ENCODE measurements at places on chromosomes 12 and 14. TPM values are rescaled to one million over a fixed set of nuclear protein-coding genes. Genes with fewer than 3 reads are reported as not detected.

Gene RAD52
- total RNA-seq: 11.2 TPM

Gene TGM1
- not detected for total RNA-seq

Gene RNASE1
- 181 TPM for total RNA-seq

Gene SOAT2
- total RNA-seq: not detected

Gene DAD1
- total RNA-seq: 104 TPM

Gene IL22
- total RNA-seq: not detected

GRCh38 chr14:63855281-63855680 lies 2.5 kb downstream of the SYNE2 start:
- no peak for DNase-seq

DNA sequence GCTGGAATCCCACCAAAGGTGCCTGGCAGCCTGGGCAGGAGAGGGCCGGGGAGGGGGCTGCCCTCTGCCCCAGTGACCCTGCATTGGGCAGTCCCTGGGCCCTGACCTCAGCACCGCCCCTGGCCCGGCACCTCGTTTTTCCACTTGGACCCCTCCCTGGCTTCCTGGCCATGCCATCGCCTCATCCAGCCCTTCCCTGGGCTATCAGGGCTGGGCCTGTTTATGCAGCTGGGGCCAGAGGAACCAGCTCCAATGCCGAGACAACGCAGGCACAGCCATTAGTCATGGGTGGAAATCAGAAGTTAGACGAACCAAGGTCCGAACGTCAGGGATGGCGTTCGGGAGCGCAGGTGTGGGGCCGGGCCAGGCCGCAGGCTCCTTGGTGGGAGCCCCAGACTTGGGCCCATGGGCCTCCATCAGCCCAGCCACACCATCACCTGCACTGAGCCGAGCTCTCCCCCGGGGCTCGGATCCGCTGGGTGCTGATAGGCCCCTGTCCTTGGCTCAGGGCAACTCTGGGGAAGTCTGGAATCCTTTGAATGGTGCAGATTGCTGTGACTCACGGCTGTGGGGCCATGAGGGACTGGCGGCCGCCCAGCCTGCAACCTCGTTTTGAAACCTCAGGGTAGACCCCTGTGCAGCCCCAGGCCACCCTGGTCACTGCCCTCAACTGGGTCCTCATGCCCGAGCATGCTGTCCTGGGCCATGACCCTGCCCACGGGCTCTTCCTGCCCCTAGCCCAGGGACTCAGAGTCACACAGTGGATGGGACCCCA lies 169.4 kb downstream of the KIF26A start:
- DNase-seq: no peak

- no peak for DNase-seq
Measured at GRCh38 chr14:65834812-65835211, 422.3 kb downstream of the FUT8 start.

DNA sequence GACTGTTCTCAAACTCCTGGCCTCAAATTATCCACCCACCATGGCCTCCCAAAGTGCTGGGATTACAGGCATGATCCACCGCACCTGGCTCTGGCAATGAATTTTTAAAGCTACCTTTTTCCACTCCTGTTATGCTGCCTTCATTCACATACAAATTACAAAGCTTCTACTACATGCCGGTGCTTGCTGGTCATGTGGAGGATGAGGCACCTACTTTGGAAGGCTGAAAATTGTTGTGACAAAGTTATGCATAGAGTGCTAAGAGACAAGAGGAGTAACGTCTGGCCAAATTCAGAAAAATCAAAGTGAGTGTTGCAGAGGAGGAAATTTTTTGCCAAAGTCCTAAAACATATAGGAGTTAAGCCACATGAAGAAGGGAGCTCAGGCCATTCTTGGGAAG lies 191.7 kb upstream of the PPFIA2 start:
- no peak for DNase-seq

DNA sequence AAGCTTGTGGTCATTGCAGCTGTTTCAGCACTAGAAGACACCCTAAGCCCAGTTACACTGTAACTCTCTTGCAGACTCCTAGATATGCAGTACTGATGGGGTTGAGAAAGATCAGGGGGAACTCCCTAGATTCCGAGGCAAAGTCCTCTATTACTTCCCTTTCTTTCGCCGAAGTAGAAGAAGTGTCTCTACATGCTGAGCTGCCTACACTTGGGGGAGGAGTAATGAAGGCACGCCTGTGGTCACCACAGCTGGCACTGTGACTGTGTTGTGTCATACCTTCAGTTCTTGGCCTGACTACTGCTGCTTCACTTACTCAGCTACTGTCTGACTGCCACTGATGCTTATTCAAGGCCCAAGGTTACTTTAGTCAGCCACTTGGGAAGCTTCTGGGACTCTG lies 35.1 kb upstream of the RPL10L start:
- DNase-seq: no peak

- DNase-seq: no peak
Measured at GRCh38 chr12:81296556-81297305, 218.9 kb downstream of the ACSS3 start.

DNA sequence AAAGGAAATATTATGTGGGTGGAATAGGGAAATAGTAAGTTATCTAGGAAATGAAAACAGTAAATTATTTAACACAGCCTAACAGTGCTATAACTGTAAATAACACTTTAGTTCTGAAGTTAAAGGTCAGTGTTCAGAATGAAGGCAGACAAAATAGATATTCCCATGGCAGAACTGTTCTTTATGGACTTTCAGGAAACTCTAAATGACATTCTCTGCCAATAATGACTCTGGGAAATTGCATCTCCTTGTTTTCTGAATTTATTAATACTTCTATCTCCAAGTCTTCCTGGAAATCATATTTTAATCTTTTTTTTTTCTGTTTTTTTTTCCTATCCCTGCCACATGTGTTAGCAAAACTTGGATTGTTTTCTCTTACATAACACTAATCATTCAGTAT lies 101.4 kb downstream of the PDE3A start:
- DNase-seq: no peak

- DNase-seq: no peak
Measured at GRCh38 chr12:95258151-95258550, 40.5 kb downstream of the VEZT start.

- no peak for DNase-seq
Measured at GRCh38 chr12:115936997-115937916, 340.2 kb downstream of the MED13L start.

- DNase-seq: no peak
Measured at GRCh38 chr12:58029260-58029659, 87.9 kb downstream of the ATP23 start.

DNA sequence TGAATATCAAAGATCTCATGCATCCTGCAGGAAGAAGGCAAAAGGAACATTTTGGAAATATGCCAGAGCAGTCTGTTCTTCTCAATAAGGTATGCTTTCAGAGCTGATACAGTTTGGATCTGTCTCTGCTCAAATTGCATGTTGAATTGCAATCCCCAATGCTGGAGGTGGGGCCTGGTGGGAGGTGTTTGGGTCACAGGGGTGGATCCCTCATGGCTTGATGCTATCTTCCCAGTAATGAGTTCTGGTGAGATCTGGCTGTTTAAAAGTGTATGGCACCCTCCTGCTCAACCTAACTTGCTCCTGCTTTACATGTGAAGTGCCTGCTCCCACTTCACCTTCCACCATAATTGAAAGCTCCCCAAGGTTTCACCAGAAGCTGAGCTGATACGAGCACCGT lies 76.6 kb downstream of the RIN3 start:
- no peak for DNase-seq

- no peak for DNase-seq
Measured at GRCh38 chr12:80567401-80567800, 123.4 kb downstream of the PTPRQ start.

DNA sequence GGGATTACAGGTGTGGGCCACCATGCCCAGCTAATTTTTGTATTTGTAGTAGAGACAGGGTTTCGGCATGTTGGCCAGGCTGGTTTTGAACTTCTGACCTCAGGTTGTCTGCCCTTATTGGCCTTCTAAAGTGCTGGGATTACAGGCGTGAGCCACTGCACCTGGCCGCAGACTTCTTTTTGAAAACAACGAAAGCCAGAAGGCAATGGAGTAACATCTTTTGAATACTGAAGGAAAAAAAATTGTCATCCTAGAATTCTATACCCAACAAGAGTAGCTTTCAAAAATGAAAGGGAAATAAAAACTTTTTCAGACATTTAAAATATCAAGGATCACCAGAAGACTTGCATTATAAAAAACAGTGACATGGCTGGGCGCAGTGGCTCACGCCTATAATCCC lies 38.7 kb upstream of the CTDSP2 start:
- no peak for DNase-seq

DNA sequence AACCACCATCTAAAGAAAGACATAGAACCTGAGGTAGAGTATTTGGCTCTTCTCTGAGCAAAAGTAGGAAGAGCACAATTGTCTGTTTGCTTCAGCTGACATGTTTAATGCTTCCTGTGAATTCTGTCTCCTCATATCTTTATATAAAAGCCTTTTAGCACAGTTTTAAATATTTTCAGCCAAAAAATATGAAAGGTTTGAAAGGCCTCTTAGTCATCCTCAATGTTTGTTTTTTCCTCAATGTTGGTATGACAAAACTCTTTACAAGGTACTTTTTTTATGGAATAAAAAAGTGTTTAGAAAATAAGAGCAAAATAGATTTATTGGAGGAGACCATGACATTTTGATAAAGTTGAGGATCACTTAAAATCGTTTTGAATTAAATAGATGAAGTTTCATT lies 360.9 kb downstream of the NAV3 start:
- no peak for DNase-seq

- DNase-seq: peak; percentile 39
Measured at GRCh38 chr12:109739747-109740693, 26.4 kb downstream of the FAM222A start.

DNA sequence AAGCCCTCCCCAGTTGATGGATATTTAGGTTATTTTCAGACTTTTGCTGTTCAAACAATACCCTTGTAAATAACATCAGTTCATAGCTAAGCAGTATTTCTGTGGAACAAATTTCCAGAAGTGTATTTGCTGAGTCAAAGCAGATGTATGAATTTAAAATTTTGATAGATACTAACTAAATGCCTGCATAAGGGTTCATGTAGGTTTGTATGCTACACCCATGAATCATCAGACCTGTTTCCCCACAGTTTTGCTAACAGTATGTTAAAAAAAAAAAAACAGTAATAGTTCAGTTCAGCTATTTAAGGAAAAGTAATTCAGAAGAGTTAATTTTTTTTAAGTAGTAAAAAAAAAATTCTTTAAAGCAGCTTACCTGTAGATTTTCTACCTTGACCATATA lies 236.1 kb upstream of the DIO2 start:
- no peak for DNase-seq

DNA sequence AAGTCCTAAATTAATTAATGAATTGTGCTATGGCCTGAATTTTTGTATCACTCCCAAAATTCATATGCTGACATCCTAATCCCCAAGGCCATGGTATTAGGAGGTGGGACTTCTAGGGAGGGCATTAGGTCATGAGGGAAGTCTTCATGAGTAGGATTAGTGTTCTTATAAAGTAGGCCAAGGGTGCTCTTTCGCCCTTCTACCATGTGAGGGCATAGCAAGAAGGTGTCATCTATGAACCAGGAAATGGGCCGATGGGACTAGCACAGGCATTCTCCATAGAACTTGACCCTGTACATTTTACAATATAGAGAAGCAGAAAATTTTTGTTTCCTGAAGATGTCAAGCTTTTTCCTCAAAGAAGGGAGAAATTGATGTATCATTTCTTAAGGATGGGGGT lies 12.5 kb downstream of the SYT10 start:
- DNase-seq: no peak

DNA sequence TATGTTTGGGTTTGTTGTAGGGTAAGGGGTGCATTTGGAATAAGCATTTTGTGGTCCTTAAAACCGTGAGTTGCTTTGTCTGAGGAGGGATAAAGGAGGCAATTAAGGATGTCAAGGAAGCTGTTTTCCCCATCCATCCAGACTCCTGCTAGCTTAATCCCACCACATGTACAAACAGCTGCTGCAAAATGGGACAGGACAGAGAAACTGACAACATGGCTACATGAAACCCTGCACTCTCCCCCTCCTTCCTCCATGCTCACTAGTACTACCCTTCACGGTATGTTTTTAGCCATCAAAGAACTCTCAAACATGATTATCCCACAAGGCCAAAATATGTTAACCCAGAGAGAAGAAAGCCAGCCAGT lies 20.6 kb downstream of the ST8SIA1 start:
- no peak for DNase-seq

GRCh38 chr14:69081271-69081670 lies 71.6 kb downstream of the DCAF5 start:
- no peak for DNase-seq

- no peak for DNase-seq
Measured at GRCh38 chr14:98903371-98903770, 368.6 kb downstream of the BCL11B start.

DNA sequence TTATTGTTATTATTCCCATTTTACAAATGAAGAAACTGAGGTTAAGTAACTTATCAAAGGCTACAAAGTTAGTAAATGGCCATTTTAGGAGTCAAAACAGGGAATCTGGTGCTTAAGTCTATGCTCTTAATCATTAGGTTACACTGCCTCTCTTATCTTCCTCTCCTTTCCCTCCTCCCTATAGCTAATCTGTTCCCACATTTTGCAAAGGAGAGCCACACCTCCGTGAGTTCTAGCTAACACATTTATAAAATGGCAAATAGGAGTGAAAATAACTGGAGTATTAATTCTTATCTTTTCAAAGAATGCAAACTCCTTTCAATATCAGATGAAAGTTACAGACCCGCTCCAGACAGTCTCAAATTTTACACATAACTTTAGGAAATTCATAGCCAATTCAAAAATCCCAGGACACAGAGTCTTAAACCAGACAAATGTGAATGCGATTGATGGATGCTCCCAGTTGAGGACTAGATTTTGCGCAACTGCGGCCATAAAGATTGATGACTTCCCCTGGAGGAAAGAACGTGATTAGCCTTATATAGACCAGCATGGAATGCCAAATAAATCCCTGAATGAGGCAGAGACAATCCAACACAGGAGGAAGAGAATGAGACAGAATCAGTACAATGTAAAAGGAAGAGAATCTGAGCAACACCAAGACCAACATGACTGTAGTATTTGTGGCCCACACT lies 225.0 kb upstream of the ARID2 start:
- DNase-seq: no peak
